ENCODE measurements at places on chromosomes 12 and 14. TPM values are rescaled to one million over a fixed set of nuclear protein-coding genes. Genes with fewer than 3 reads are reported as not detected.

GRCh38 chr14:60951776-60952435 lies 29.0 kb downstream of the TRMT5 start:
- no peak for DNase-seq

DNA sequence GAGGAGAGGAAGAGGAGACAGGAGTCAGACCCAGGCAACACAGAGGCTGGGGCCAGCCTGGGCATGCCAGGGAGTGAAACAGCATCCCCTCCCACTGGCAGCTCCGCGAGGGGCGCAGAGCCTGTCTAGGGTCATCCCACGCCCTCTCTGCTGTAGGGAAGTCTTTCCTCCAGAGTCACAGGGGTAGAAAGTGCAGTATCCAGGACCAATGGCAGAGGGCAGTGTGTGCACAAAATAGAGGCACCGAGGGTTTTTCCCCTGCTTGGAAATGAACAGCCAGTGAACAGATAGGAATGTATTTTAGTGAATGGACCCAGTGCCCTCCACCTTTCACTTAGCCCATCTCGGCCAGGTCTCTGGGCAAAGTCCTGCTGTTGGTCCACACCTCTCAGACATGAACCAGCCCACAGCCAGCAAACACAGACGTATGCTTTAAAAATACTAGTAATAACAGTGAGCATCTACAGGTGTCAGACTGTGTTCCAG lies 9.4 kb upstream of the KRT74 start:
- DNase-seq, result peak; percentile 41

GRCh38 chr12:91744597-91744996 lies 401.0 kb downstream of the BTG1 start:
- no peak for DNase-seq

GRCh38 chr12:105775343-105775742 lies 363.4 kb downstream of the NUAK1 start:
- DNase-seq, result peak; percentile 36

GRCh38 chr14:38257507-38257906 lies 1.6 kb upstream of the CLEC14A start:
- DNase-seq, result peak; percentile 28

- DNase-seq, result no peak
Measured at GRCh38 chr14:66165337-66165736, 320.8 kb upstream of the CCDC196 start.

- DNase-seq, result no peak
Measured at GRCh38 chr12:74280156-74280655, 257.4 kb upstream of the ATXN7L3B start.

GRCh38 chr12:113347-113746 lies 46.8 kb downstream of the IQSEC3 start:
- no peak for DNase-seq

DNA sequence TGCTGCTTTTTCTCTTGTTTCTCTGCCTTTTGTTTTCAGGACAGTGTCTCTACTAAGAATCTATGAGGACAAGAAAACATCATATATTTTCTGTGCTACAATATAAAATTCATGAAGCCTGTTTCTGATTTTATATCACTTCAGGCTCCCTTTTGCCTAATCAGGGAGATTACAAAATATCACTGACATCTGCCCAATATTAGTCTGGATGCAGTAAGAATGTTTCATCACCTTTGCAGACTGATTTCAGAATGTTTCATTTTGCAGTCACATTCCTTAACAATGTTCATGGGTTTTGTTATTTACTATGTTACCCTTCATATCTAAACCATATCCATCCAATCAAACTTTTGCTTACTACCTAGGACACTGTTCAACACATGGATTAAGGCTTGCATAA lies 491 bp upstream of the CLEC6A start:
- no peak for DNase-seq

GRCh38 chr12:85527192-85527591 lies 247.2 kb downstream of the ALX1 start:
- no peak for DNase-seq

GRCh38 chr12:26810330-26810729 lies 22.7 kb downstream of the ITPR2 start:
- peak; percentile 47 for DNase-seq

- no peak for DNase-seq
Measured at GRCh38 chr14:58954901-58955861, 233.3 kb upstream of the DAAM1 start.

DNA sequence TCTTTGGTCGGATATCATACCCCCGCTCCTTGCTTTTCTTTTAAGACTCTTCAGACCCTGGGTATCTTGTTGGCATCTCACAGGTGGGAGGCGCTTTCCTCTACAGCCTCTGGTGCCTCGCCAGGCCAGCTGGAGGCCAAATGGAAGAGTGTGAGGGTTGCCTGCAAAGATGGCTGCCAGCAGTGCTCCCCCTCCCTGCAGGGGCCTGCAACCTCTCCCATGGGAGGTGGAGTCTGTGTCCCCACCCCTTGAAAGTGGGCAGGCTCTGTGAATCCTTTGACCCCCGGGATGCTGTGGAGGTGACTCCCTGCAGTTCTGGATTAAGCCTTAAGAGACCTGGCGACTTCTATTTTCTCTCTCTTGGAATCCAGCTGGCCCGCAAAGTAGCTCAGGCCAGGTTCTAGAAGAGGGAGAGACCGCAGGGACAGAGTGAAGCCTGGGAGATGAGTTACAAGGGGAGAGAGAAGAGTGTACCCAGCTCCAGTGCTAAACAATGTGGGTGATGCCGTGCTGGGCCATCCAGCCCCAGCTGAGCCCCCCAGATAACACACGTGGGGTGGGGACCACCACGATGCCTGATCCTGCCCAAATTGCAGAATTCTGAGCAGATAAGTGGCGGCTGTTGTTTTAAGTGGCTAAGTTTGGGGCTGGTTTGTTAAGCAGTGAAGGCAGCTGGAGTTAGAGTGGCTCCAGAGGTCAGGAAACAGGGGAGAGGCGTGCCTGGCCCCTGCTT lies 37.9 kb upstream of the NCOR2 start:
- no peak for DNase-seq

- peak; percentile 65 for DNase-seq
Measured at GRCh38 chr12:105235732-105236476, at the start of gene APPL2. Gene APPL2, minus strand, starts transcription at chr12:105236174. Its CDS starts 162 bp downstream, at chr12:105236012.

GRCh38 chr12:71208053-71208685 lies 50.4 kb upstream of the TSPAN8 start:
- no peak for DNase-seq

GRCh38 chr12:19415563-19415962 lies 23.7 kb upstream of the AEBP2 start:
- no peak for DNase-seq

GRCh38 chr14:101105045-101105444 lies 201.5 kb upstream of the RTL1 start:
- DNase-seq, result no peak

GRCh38 chr12:124633365-124634362 lies 66.3 kb upstream of the NCOR2 start:
- DNase-seq, result peak; percentile 16

The VDR gene
- total RNA-seq, result 2.9 TPM

The LTBR gene
- total RNA-seq, result 103 TPM

The DTX1 gene
- total RNA-seq, result 0.35 TPM

The WNT5B gene
- total RNA-seq, result 11.0 TPM

The ACSS3 gene
- 19.8 TPM for total RNA-seq

The CHFR gene
- 48.4 TPM for total RNA-seq

The SERPINA10 gene
- total RNA-seq, result not detected

The PDZRN4 gene
- total RNA-seq, result 0.25 TPM

Data from renal cortical epithelial cell (primary cell).